RKO (cell line): ENCODE measurements at places on chromosomes 12 and 14.

DNA sequence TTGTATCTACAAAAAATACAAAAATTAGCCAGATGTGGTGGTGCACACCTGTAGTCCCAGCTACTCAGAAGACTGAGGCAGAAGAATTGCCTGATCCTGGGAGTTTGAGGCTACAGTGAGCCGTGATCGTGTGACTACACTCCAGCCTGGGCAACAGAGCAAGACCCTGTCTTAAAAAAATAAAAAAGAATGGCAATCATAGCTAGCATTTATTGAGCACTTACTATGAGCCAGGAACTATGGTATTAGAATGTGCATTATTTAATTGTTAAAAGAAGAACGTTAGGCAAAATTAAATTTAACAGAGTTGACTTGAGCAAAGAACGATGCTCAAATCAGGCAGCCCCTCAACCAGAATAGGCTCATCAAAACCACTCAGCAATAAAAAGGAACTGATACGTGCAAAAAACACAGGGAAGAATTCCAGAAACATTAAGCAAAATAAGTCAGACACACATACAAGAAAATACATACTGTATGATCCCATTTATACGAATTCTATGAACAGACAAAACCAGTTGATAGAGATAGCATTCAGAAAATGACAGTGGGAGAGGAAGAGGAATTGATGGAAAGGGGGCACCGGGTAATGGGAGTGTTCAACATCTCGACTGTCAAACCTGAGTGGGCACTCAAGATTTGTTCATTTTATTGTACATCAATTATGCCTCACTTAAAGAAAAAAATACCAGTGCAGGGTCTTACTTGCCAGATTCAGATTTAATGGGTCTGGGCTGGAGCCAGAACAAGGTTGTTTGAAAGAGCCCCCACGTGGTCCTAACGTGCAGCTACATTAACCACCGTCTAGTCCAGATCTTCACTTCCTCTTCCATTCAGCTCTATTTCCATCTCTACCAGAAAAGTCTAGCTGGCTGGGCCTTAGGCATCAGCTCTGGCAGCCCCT, 8.0 kb downstream of the SCNN1A start:
- peak; percentile 69 for DNase-seq

GRCh38 chr14:57835766-57836165, 30.1 kb downstream of the SLC35F4 start:
- no peak for DNase-seq

- no peak for DNase-seq
Measured at GRCh38 chr12:109818905-109819500, 14.2 kb downstream of the TRPV4 start.

DNA sequence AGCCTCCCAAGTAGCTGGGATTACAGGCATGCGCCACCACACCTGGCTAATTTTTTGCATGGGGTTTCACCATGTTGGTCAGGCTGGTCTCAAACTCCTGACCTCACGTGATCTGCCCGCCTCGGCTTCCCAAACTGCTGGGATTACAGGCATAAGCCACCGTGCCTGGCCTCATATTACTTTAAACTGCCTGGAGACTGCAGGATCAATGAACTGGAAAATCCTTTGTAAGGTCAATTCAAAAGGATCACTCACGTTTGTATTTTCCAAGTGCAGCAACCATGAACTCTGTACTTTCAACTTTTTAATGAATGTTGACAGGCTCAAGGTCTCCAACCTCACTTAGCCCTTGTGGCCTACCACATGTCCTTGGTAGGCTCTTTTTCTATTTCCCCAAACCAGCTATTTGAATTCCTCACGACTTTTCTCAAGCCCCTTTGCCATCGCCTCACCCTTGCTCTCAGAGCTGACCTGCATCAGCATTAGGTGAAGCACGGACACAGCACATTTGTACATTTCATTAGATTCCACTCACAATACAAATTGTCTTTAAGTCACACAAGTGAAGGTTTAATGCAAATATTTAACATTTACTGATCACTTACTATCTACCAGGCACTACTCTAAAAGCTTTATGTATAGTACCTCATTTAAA, 42.2 kb upstream of the GCH1 start:
- DNase-seq: no peak

- no peak for DNase-seq
Measured at GRCh38 chr12:58414398-58414871, 473.1 kb downstream of the ATP23 start.

GRCh38 chr12:59182191-59182590, 261.9 kb upstream of the LRIG3 start:
- no peak for DNase-seq

DNA sequence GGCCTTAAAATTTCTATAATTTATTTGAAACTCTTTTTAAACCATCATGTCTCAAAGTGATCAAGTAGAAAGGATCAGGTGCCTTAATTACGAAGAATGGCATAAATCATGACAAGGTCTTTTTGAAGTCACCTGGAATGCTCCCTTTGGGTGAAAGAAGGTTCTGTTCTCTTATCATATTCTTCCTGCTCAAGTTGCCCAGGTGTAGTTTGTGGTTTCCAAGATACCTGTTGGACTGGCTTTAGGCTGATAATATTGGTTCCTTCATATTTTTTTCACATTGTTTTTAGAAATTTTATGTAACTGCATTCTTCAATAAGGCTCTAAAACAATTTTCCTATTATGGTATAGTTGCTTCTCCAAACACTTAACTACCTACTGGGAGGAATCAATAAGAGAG, 29.2 kb downstream of the RASSF3 start:
- DNase-seq: no peak

GRCh38 chr14:86450085-86450484, 920.1 kb downstream of the FLRT2 start:
- DNase-seq: no peak

GRCh38 chr12:105273601-105274000, 37.6 kb upstream of the APPL2 start:
- no peak for DNase-seq

- no peak for DNase-seq
Measured at GRCh38 chr12:6821591-6822425, at the start of gene GPR162. GPR162 (plus strand) TSS chr12:6821821; CDS start chr12:6823899, 2,078 bp downstream.

DNA sequence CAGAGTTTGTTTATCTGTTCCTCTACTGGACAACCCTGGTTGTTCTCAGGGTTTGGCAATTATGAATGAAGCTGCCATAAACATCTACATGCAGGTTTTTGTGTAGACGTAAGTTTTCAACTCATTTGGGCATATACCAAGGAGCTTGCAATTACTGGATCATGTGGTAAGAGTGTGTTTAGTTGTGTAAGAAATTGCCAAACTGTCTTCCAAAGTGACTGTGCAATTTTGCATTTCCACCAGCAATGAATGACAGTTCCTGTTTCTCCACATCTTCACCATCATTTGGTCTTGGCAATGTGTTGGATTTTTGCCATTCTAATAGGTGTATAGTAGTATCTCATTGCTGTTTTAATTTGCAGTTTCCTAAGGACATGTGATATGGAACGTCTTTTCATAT, 39.8 kb upstream of the FBXO33 start:
- DNase-seq: no peak

DNA sequence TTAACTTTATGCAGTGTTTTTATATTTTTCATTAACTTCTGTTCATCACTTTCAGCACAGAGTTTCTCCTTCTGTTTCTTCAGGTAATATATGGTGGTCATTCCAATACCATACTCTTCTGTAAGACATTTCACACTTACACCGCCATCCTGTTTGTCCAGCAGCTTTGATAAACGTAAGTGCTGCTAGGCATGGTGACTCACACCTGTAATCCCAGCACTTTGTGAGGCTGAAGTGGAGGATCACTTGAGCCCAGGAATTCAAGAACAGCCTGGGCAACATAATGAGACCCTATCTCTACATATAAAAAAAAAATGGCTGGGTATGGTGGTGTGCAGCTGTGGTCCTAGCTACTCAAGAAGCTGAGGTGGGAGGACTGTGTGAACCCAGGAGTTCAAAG, 55.8 kb downstream of the EXOC5 start:
- DNase-seq: no peak

DNA sequence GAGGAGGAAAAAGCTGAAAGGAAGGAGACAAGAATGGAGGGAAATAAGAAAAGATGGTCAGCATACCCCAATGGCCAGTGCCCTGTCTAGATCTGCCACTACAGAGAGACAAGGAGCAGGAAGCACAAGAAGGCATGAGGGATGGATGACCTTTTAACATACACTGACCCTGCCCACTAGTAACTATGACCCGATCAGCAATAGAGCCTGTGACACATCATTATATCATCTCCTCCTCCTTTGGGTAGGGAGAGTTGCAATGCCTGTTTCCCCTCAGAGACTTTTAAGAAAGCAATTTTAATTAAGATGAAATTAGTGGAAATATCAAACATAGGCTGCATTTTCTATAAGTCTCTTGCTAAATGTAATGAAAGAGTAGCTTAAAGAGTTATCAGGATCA, 4.7 kb upstream of the SLC2A13 start:
- DNase-seq: peak; percentile 48

DNA sequence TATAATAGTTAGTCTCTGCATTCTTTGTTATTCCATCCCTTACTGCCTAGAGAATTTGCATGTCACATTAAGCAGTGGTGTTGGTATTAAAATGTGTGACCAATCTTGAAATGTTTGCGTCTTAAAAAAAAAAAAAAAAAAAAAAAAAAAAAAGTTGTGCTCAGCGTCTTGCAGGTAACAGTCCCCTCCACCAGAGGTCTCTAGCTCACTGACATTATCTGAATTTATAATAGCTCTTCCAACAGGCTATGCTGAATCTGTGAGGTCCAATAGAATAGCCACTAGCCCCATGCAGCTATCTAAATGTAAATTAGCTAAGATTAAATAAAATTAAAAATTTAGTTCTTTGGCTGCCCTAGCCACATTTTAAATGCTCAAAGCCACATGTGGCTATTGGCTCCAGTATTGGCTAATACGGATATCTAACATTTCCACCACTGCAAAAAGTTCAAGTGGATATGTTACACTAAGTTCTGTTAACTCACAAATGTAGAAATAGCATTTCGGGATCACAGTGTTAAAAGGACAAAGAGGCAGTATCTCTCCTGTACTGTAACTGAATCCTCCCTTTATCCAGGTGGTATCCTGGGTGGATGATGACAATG, 28.7 kb downstream of the NKX2-8 start:
- peak; percentile 81 for DNase-seq

DNA sequence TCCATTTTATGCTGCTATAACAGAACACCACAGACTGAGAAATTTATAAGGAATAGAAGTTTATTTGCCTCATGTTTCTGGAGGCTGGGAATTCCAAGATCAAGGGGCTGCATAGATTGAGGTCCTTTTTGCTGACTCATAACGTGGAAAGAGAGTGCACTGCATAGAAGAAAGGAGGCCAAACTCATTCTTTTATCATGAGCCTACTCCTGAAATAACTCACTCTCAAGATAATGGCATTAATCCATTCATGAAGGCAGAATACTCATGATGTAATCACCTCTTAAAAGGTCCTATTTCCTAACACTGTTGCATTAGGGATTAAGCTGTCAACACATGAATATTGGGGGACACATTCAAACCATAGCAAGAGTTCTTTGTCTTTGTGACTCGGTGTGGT, 60.0 kb upstream of the FBXO33 start:
- DNase-seq: peak; percentile 56

DNA sequence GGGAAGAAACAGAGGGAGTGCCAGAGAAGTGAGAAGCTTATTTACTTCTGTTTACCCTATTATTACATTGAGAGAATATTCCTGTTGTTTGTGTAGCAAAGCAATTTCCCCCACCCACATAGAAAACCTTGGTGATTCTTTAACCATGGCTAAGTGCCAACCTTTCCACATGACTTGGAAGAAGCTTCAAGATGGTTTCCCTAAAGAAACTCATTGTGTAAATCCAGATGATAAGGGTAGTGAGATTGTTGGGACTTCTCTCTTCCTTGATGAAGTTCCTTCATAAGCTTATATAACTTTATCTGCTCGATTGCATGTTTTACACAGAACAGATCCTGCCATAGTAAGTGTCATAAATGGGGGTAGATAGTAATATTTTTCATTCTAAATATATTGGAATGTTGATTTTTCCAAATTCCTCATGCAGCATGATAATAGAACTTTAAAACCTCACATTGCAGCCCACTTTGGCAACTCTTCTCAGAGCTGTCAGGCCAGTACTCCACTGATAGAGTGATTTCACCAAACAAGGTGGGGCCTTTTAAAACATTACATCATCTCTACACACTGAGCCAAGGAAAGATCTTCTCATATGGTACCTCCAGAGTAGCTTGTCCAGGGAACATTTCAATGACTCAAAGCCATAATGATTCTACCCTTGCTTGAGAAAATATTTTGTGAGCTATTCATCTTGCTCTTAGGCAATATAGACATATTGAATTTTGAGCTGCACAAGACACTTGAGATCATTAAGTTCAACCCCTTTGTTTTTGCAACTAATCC, 47.8 kb upstream of the KIF21A start:
- DNase-seq: peak; percentile 42

- no peak for DNase-seq
Measured at GRCh38 chr12:117316336-117316735, 45.1 kb downstream of the NOS1 start.

GRCh38 chr14:96434040-96434439, 42.1 kb downstream of the AK7 start:
- DNase-seq: no peak

GRCh38 chr12:104094284-104094683, 30.0 kb downstream of the HCFC2 start:
- no peak for DNase-seq

DNA sequence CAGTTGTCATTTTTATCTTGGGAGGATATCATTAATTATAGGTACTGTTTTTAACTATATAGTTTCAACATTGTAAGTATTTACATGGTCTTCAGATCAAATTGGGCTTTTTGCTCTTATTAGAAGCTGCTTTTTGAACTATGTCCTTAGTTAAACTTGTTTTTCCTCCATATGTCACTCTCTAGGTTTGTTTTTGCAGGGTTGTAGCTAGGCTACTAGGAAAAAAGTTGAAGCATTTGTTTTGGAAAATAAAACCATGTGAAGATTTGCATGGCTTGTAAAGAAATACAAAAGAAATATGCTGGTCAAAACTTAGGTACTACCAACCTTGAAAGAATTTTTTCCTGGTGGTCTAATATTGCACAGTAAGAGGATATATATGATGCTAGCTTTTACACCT, 3.4 kb downstream of the ARID2 start:
- no peak for DNase-seq
